WTC11 (cell line): ENCODE measurements at places on chromosomes 6 and 20.

GRCh38 chr6:79157961-79158644, 76.4 kb downstream of the HMGN3 start:
- DNase-seq: no peak

- DNase-seq: no peak
These were observed 36.5 kb downstream of the ZNF217 start for GRCh38 chr20:53557130-53557529.

DNA sequence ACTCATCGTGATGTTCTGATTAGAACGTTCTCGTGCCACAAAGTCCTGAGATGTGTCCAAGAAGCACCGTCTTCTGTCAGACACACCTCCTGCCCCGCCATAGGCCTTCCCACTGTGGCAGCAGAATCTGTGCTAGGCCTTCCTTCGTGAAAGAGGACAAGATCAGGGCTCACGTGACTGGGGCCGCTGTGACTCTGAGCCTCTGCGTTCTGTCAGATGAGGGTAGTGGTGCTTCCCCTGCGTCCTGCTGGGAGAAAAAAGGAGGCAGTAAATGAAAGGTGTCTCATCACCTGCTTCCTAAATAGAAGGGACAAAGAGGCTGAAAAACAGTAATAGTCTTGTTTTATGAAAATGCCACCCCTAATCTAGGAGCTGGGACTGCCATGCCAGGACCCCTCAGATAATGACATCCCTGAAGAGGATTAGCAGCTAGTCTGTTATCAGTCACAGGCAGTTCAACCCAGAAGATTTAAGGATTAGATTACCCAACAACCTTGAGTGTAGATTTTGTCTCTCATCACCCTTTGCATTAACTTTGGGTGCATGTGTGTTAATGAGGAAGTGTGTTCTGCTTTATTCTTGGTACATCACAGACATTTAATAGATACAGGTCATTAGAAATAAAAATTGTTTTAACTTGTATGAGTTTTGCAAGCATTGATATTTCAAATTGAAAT, 4.1 kb downstream of the DNAJC5 start:
- DNase-seq: no peak

- peak; percentile 18 for DNase-seq
These were observed 12.4 kb downstream of the ADGRF5 start for GRCh38 chr6:46909371-46909770.

GRCh38 chr6:33343953-33344611, 26.5 kb upstream of the ZBTB22 start:
- DNase-seq: no peak

DNA sequence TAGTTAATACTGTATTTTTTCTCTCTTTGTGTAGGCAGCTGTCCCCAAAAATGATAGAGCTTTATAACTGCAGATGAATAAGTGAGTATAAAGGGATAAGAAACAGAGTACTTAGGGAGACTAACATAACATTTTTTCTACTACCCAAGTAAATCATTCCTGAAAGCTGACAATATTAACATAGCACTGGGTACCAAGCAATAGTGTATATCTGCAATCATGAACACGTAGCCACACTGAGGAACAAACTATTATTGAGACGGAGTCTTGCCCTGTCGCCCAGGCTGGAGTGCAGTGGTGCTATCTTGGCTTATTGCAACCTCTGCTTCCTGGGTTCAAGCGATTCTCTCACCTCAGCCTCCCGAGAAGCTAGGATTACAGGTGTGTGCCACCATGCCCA, 105.9 kb downstream of the SESN1 start:
- no peak for DNase-seq

DNA sequence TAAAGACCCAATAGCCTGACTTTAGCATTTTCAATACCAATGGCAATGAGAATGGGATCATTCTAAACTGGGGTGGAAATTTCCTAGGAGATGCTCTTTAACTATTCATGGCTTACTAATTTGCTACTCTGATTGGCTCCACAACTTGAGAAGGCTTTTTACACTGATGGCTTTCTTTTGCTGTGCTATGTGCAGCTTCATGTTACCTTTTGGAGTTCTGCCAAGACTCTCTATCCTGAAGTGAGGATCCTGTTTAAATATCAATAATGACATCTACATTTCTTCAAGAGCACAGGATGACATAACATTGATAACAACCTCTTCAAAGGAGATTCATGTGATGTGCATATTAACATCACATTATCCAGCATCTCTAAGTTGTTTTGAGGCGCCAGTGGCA, 43.4 kb upstream of the SIRPG start:
- no peak for DNase-seq

- no peak for DNase-seq
These were observed 242.5 kb upstream of the KCNG1 start for GRCh38 chr20:51265361-51265760.

- no peak for DNase-seq
These were observed 54.9 kb downstream of the ANKRD6 start for GRCh38 chr6:89487864-89488263.

GRCh38 chr20:51108638-51109363, 85.9 kb upstream of the KCNG1 start:
- DNase-seq: no peak

DNA sequence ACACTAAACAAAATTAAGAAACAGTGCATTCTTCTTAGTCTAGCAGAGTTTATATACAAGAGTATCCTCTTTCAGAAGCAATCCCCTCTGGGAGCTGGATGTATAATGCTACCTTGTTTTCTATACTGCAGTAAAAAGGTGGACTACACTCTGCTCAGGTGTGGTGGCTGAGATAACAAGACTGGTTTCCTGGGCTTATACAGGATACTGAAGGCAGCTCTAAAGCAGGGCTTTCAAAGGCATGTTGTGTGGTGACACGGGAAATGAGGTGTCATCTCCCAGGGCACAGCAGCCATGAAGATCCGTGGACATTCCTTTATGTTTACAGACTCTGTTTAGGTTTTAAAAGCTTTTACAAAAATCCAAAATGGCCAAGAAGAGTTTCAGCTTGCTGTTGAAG, 136.7 kb downstream of the MAP3K4 start:
- no peak for DNase-seq

DNA sequence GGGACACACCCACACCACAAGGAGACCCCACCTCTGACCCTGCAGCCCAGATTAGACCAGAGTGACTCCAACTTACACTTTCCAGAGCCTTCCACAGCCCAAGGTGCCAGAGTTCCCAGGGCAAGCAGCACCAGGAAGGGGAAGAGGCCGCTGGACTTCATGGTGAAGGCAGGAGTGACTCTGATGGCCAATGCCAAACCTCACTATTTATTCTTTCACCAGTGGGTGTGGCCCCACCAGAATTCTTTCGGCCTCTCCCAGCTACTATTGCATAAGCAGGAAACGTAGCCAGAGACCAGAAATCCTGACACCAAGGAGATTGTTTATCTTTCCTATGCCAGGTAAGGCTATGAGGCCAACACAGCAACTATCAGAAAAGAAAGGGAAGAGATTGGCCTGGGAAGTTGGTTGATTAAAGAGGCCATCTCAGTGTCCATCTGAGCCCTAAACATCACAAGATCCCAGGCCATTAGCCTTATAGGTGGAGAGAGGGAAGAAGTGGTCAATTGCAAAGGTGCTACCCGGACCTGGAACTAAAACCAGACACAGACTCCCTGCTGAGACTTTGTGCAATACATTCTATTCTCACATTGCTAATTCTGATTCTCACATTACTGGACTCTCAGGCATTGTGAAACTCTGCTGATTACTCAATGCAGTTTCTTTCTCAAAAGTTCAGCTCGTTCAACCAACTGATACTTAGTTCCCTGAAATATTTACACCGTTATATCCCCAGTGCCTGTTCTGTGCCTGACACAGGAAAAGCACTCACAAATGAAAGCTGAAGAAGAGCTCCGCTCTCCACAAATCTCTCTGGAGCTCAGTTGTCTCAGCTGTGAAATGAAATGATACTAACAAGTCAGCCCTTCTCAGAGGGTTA, at the start of gene SLPI:
Gene SLPI (minus strand): TSS at position 182 of the 880 bp plus-strand sequence. CDS start 21 bp downstream, at position 161.
- no peak for DNase-seq

DNA sequence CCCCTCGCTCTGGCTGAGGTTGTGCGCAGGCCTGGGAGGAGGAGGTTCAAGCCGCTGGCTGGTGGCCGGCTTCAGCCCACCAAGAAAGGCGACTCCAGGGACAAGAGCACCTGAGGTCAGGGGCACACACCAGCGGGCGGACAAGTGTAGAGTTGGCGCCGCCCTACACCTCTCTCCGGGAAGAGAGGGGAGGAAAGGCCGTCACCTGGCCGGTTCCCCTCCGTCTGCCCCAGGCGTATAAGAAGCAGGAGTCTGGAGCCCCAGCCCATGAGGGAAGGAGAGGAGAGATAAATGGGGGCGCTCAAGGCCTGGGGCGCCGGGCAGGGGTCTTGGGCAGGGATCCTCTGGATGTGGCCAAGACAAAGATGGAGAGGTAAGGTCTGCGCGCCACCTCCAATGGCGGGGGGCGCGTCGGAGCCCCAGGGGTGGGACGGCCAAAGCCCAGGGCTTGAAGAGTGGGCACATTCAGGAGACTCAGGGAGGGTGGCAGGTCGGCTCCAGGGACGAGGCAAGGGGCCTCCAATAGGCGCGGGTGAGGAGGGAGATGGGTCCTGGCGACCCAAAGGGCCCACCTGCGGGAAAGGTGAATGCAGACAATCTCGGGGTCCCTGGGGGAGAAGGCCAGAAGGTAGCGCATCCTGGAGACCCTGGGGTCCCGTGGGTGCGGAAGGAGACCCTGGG, 826 bp downstream of the RIMS4 start:
- DNase-seq: peak; percentile 44

- DNase-seq: no peak
These were observed 144.9 kb downstream of the WDR27 start for GRCh38 chr6:169556758-169557548.

DNA sequence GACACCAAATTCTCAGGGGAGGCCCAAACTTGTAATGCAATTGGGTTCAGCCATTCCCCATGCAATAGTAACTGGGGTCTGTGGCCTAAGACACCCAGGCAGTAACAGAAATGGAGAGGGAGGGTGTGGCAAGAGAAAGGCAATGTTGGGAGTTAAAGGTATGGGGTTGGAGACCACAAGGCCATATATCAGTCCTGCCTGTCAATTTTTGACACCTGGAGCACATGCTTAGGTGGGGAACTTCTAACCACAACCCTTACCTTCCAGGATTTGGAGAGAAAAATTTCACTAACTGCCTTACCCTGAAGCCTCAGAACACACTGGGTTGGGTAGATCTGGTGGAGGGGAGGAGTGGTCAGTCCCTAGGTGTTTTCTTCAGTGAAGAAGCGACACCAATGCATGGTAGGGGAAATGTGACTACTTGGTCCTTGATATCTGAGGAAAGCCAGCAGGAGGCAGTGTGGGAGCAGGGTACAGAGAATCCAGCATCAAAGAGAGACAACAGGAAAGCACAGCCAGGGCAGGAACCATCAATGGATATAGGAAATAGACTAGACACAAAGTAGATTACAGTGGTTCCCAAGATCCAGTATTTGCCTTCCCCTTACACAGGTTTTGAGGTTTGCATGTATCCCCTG, 6.8 kb upstream of the USP49 start:
- DNase-seq: peak; percentile 46

DNA sequence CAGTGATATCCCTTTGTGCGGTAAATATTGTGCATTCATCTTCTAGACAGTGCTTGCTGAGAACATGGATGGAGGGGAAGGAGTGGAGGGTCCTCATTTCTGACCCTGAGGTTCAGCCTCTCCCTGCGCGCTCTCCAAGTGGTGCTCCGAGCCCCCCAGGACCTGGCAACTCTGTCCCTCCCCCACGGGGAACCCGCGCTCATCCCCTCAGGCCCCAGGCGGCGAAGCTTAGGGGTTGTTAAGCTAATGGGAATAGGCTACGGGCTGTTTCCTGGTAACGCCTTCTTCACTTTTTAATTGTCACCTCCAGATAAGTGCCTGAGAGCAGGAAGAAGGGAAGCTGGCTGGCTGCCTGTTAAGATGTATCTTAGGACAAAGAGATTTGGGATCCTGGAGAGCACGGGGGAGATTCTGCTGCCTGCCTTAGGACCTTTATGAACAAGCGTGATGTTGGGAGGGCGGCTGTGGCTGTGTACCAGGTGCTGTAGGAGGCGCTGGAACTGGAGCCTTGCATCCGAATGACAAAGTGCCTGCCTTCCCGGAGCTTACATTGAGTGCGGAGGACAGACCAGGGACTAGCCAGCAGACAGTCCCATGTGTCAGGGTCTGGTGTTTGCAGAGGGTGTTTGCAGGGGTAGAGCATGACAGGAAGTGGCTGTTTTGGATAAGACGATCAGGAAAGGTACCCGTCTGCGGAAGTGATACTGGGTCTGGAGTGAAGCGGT, 11.7 kb downstream of the TSHZ2 start:
- DNase-seq: peak; percentile 43

- no peak for DNase-seq
These were observed 93.7 kb upstream of the EDN1 start for GRCh38 chr6:12196326-12196936.

GRCh38 chr6:63263444-63263843, 52.2 kb downstream of the FKBP1C start:
- no peak for DNase-seq

GRCh38 chr6:139960671-139961070, 586.2 kb upstream of the CITED2 start:
- no peak for DNase-seq

DNA sequence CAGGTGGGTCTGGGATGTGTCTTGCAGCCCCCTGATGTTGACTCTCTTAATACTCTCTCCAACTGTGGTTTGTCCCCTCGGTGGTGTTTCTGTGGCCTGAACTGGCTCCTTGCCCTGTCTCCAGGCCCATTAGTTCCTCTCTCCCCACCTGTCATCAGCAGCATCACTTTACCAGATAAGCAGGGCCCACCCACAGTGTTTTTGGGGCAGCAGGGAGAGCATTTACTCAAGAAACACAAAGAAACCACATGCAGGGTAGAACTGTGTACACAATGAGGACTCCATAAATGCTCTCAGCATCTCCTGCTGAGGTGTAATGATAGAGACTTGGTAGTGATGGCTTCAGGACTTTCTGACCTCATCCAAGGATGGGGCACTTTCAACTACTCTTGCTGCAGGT, 20.2 kb upstream of the MRPS18A start:
- no peak for DNase-seq

DNA sequence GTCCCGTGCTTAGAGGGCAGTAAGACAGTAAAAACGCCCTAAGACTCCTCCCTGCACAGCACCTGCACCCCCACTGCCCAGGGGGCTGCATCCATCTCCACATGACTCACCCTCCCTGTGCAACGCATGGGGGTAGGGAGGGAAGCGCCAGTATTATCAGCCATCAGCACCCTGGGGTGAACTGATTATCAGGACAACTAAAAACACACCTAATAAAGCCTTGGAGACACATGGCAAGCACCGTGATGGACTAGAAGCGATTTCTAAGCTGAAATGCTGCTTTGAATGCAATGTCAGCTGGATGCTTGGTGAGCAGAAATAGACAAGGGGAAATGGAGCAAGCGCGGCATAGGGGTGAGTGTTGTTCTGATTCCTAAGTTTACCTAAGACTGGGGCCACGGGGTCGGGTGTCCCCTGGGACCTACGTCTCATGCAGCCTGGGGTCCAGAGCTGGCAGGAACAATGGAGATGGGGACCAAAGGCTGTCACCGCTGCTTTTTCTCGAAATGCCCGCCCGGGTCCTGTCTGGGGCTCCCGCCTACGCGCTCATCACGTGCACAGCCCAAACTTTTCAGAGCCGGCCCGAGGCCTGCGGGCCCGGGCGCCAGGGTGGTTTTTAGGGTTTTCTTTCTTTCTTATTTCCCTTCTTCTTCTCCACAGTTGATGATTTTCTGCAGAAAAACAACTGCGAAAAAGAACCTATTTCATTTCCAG, 702 bp upstream of the TNFAIP3 start:
- peak; percentile 43 for DNase-seq

GRCh38 chr6:52538901-52539354, 37.9 kb downstream of the TRAM2 start:
- no peak for DNase-seq

GRCh38 chr6:44266347-44266746, 996 bp upstream of the NFKBIE start:
- DNase-seq: no peak
